Upper lobe of left lung (tissue), 6 donors: ENCODE measurements at places on chromosomes 5 and 9.

GRCh38 chr9:117763314-117763713, 59.1 kb downstream of the TLR4 start:
- DNase-seq: no peak

GRCh38 chr9:73067074-73067473, 84.6 kb upstream of the ANXA1 start:
- no peak for DNase-seq

DNA sequence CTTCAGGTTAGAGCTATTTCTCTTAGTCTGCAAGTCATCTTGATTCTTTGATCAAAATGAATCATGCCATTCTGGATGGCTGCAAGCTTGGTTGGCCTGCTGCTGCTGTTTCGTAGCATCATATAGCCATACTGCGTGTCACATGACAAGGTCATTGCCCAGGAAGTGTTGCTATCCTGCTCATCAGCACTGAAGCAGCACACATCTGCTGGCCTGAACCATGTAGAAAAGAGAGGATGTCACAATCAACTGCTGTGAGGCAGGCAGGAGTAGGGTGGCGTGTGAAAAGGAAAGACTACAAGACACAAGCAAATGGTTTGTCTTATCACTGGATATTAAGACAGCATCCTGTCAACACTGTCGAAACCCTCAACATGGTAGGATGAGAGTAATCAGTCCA, 376.7 kb upstream of the RORB start:
- no peak for DNase-seq

GRCh38 chr5:19301271-19301670, 686.7 kb downstream of the CDH18 start:
- DNase-seq: no peak

DNA sequence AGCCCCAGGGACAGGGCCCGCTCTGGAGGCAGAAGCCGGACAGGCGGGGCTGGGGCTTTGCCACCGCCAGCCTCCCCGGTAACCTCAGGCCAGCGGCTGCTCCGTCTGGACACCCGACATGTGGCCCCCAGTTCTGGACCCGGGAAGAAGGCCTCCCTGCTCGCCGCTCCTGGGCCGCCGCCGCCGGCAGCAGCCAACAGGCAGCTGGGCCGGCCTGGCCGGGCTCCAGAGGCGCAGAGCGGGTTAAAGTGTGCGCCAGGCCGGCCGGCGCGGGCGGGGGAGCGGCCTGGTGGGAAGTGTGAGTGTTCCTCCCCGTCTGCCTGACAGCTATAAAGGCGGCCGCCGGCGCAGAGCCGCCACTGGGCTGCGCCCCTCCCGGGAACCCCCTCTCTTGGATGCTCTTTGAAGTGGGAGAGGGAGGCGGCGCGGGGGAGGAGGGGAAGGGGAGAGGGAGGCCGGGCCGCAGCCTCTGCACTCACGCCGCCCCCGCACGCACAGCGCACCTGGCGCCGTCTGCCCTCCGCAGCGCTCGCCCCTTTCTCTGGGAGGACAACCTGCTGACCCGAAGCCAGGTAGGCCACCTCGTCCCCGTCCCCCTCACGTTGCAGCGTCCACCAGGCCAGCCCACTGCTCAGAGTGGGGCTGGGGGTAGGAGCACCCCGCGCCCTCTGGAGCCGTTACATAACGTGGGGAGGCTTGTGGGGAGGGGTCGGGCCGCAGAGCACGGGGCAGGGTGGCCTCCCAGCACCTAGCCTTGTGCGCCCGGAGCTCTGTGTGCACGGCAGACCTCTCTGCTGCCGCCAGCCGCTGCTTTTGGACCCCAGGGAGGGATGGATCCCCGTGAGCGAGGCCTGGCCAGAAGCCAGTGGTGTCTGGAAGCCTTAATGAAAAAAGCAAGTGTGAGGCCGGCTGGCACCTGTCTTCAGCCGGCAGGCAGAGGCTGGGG, at the start of gene ADAMTSL2:
Gene ADAMTSL2, plus strand, starts transcription at position 359 of the 946 bp plus-strand sequence. CDS start 2,009 bp downstream, outside the sequence.
- DNase-seq: peak; percentile 95

GRCh38 chr5:72920690-72921502, 34.9 kb upstream of the FCHO2 start:
- no peak for DNase-seq

- DNase-seq: no peak
Measured at GRCh38 chr5:88396000-88396535, 127.4 kb upstream of the TMEM161B start.

DNA sequence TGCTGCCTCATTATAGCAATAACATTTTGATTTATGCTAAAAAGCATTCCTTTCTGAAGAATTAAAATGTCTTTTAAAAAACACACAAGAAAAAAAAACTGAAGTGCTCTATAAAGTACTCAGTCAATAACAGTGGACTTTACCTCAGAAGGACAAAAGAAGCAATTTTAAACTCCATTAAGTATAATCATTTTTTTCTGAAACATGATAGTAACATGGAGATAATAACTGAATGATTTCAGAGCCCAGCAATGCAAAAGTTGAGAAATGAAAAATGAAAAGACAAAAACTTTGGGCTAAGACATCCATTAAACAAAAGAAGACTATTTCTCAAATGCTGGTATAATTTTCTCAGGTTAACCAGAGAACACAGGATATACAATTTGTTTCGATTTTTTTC, 78.7 kb downstream of the RFX3 start:
- DNase-seq: no peak

DNA sequence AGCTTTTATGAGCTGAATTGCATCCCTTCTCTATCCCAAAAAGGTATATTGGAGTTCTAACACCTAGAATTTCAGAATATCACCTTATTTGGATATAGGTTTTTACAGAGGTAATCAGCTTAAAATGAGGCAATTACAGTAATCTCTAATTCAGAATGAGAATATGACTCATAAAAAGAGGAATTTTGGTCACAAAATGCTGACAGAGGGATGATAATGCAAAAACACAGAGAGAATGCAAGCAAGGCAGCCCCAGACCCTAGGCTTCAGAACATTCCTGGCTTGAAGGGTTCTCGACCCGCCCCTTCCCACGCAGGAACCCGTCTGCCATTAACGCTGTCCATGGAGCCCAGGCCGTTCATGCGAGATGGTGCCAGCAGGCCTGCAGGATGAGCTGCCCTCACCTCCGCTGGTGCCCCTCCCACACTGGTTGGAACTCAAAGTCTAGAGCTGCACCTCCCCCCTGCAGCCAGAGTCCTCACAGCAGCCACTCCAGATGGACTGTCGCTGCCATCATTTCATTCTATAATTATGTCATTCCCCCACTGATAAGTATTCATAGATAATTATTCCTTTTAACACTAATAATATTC, 1173.4 kb upstream of the ACO1 start:
- peak; percentile 31 for DNase-seq

DNA sequence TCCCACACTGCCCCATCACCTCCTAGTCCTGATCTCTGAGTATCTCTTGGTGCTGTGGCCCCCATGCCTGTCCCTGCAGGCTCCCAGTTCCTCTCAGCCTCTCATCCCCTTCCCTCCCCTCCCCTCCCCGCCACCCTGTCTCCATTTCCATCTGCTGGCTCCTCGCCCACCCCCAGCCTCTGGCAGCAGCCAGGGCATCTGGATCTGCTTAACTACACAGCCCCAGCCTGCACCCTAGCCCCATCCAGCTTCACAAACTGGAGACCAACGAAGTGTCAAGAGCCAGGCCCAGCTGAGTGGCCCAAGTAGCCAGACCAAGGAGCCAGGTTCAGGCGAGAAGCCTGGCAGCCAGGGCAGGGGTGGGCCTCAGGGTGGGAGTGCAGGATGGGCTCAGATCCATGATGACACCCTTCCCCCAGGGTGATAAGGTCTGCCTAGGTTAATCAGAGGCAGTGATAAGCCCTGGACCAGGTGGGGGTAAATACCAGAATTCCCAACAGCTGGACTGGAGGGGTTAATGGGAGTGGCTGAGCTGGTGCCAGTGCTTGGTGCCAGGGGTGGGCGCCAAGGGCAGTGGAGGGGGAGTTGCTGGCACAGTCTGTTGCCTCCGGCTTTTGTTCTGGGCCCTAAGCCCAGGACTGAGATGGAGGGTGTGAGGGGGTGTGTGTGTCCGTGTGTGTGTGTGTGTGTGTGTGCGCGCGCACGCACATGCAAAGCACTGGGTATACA, 2.5 kb downstream of the IL11RA start:
- peak; percentile 85 for DNase-seq

- DNase-seq: no peak
Measured at GRCh38 chr5:171660434-171660833, 125.2 kb upstream of the SMIM23 start.

GRCh38 chr9:122879443-122879842, 25.7 kb downstream of the RC3H2 start:
- no peak for DNase-seq

DNA sequence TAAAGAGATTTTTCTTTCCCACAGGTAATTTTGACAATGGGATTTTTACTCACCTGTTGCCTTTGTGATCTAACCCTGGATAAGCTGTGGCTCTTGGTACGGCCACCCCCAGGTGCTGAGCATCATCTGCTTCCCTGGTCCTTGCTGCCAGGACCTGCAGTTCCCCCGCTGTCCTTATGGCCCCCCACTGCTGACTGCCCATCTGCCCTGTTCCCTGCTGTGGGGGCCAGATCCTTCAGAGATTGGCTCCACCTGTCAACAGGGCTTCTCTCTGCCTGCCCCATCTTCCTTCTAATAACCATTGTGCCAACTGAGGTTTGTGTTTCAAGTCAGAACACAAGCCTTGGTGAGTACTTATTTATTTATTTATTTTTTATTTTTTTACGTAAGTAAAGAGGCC, 183.3 kb downstream of the MAPKAP1 start:
- DNase-seq: no peak

GRCh38 chr9:115689331-115689730, 464.3 kb upstream of the PAPPA start:
- DNase-seq: no peak
